Fibroblast of mammary gland (primary cell): ENCODE measurements at places on chromosomes 13 and 19.

DNA sequence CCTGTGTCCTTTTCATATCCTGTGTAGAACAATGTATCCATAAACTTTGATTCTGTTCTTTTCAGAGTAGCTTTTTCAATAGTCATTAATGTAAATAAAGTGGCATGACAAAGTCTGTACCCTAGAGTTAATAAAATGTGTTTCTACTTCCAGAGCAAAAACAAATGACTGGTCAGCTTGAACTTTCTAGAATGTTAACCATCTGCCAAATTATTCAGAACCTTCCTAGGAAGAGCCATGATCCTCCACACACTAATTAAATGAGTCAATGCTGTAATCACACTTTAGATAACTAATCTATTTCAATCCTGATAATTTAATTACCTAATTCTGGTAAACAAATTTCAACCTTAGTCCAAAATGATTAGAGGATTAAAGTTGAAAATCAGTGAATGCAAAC, 73.2 kb downstream of the DIAPH3 start:
- peak; percentile 44 for DNase-seq

DNA sequence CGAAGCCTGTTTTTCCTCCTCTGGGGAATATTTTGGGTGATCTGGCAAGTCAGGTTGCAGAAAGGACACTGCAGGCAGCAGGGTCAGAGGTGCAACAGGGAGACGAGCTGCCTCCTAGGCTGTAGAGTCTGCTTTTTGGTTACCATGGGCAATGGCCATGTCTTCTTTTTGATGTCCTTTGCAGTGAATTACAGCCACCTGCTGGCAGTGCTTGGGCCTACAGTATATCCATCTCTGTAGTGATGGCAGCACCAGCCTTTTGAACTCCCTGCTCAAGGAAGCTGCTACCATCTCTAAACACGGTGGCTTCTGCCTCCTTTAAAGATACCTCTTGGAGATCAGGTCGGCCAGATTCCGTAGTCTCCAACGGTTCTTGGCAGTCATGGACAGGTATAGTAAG, 73.9 kb downstream of the WTIP start:
- peak; percentile 3 for DNase-seq

GRCh38 chr19:38666663-38667511, 19.4 kb downstream of the ACTN4 start:
- peak; percentile 84 for DNase-seq

DNA sequence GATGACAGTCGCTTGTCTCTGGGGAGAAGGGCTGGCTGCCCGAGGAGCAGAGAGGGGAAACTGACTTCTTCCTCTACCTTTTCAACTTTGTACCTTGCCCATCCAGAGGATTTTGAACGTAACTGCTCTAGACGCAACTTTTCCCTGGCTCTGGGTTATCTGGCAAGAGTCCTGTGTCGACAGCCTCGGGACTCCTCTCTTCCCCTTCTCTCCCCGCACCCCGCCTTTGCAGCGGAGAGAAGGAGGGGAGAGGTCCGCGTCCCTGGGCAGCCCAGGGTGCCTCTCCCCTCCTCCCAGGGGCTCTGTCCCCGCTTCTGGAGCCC, 574 bp downstream of the SH3GL1 start:
- DNase-seq = no peak

DNA sequence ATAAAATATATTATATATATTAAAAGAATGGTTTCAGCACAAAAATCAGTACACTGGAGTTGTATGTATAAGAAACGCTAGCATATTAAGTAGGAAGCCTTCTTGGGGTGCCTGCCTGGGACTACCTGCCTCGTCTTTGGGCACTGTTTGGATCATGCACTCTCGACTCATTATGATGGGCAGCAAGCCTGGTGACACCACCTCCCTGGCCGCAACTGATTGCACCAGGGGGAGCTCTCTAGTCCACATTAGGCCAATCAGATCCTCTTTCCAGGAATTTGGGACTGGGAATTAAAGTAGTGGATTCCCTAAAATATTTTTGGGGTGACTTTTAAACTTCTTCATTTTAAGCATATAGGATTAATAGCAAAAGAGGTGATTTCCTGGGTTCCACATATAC, 56.0 kb upstream of the RGCC start:
- no peak for DNase-seq

GRCh38 chr13:74103970-74104555, 30.1 kb downstream of the KLF12 start:
- no peak for DNase-seq

DNA sequence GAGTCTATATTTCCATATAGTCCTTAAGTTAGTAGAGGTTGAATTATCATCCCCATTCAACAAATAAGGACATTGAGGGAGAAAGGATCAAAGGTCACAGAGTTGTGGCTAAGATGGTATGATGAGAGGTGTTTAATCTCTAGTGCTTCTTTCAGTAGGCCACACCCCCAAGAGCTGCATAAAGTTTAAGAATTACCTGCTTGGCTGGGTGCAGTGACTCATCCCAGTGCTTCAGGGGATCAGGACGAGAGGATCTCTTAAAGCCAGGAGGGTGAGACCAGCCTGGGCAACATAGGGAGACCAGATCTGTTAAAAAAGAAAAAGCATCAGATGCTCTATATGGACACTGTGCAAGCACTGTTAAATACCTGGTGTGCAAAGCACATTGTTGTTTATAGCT, 560.0 kb upstream of the KLHL1 start:
- DNase-seq = no peak

- DNase-seq = no peak
These were observed 396 bp downstream of the RTN2 start for GRCh38 chr19:45496349-45496953.
